Neural progenitor cell (in vitro differentiated cells): ENCODE measurements at places on chromosomes 5 and 9. TPM values are rescaled to one million over a fixed set of nuclear protein-coding genes. Genes with fewer than 3 reads are reported as not detected.

- DNase-seq = no peak
- no peak overlapping the region for H3K27ac ChIP-seq
- H3K4me1 ChIP-seq = peaks cover 17% of the 10 kb centered on the region
- H3K4me3 ChIP-seq = no peak overlapping the region
Observed at GRCh38 chr5:82356808-82357671, 78.9 kb upstream of the RPS23 start.

DNA sequence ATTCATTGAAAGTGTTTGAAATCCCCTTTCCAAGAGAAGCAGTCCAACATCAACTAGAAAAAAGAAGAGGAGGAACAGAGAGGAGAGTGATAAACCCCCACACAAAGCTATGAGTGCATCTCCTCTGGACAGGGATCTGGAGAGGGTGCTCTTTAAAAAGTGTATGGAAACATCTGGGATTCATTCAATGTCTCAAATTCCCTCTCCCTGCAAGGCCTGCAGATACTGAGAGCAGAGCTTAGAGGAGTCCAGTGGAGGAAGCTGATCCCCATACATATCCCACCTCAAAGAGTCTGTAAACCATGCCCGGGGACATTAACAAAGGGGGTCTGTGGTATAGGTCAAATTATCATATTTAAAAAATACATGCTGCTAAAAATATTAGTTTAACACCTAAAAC lies 2.2 kb downstream of the SPOCK1 start:
- no peak overlapping the region for H3K4me3 ChIP-seq
- peaks cover 44% of the 10 kb centered on the region for H3K27me3 ChIP-seq
- H3K4me1 ChIP-seq = peaks cover 10% of the 10 kb centered on the region

GRCh38 chr5:52024359-52024758 lies 641.1 kb downstream of the ISL1 start:
- H3K36me3 ChIP-seq = no peaks in the 10 kb centered on the region
- H3K27ac ChIP-seq = no peak overlapping the region
- H3K27me3 ChIP-seq = no peaks in the 10 kb centered on the region
- H3K4me1 ChIP-seq = no peaks in the 10 kb centered on the region
- DNase-seq = no peak

DNA sequence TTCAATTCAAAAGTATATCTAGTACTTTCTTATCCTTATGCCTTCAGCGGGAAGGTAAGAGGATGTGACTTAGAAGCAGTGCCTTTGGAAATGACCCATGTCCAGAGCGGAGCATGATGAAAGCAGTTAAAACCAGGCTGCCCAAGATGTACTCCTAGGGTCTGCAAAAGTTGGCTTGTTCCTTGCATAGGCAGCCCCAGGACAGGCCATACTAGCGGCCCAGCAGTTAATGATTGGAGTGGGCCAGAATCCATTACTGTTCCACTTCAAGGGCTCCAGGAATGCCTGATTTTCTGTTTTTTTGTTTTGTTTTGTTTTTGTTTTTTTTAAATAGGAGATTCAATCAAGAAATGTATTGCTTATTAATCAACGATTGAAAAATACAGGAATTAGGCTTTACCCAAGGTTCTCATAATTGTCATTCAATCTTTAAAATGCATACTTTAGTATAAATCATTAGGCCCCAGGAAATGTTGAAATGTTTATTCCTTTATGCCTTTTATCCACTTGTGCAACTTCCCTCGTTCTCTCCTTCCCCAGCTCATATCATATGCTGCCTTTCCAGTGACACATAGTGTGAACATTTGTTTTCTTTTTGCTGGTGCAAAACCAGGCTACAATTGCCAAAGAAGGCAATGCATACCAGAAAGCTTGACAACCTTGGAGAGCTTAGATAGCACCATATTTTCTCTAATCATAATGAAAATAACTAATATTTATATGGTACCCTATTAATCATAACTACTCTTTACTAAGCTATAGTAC lies 190.8 kb downstream of the ARHGEF28 start:
- DNase-seq = no peak
- H3K4me3 ChIP-seq = no peak overlapping the region
- H3K27ac ChIP-seq = no peak overlapping the region
- peaks cover 4% of the 10 kb centered on the region for H3K4me1 ChIP-seq

- no peak overlapping the region for H3K27ac ChIP-seq
- H3K4me3 ChIP-seq = no peak overlapping the region
- DNase-seq = peak; percentile 11
- H3K4me1 ChIP-seq = no peaks in the 10 kb centered on the region
- no peaks in the 10 kb centered on the region for H3K36me3 ChIP-seq
Observed at GRCh38 chr9:108444400-108445358, 411.1 kb downstream of the ACTL7B start.

- H3K27me3 ChIP-seq = no peaks in the 10 kb centered on the region
- no peak for DNase-seq
- no peak overlapping the region for H3K27ac ChIP-seq
- no peaks in the 10 kb centered on the region for H3K36me3 ChIP-seq
- H3K4me3 ChIP-seq = no peak overlapping the region
Observed at GRCh38 chr5:135604056-135604455, 25.3 kb upstream of the CXCL14 start.

- H3K27ac ChIP-seq = no peak overlapping the region
- no peaks in the 10 kb centered on the region for H3K27me3 ChIP-seq
- no peaks in the 10 kb centered on the region for H3K4me1 ChIP-seq
- H3K4me3 ChIP-seq = no peak overlapping the region
Observed at GRCh38 chr5:32317041-32317440, 4.3 kb upstream of the MTMR12 start.

DNA sequence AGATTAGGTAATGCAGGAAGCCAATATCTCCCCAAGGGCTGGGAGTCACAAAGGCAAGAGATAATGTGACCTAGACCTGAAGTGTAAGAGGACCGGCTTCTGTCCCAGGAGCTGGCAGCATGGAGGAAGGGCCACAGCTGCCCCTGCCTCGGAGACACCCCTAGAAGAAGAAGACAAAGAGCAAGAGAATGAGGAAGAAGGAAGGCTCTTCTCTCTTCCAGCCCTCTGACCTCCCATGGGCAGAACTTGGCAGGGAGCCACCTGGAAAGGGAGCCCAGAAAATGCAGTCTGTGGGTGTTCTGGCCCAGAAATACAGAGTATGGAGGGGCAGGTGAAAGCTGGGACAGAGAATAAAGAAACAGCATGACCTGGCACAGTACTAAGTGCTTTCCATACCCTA lies 151.0 kb downstream of the C5orf15 start:
- peaks cover 8% of the 10 kb centered on the region for H3K4me1 ChIP-seq
- no peaks in the 10 kb centered on the region for H3K27me3 ChIP-seq
- DNase-seq = no peak
- no peaks in the 10 kb centered on the region for H3K36me3 ChIP-seq
- no peak overlapping the region for H3K27ac ChIP-seq

- DNase-seq = no peak
- no peaks in the 10 kb centered on the region for H3K36me3 ChIP-seq
- no peaks in the 10 kb centered on the region for H3K27me3 ChIP-seq
- H3K4me1 ChIP-seq = no peaks in the 10 kb centered on the region
Observed at GRCh38 chr5:11640158-11640873, 263.9 kb downstream of the CTNND2 start.

DNA sequence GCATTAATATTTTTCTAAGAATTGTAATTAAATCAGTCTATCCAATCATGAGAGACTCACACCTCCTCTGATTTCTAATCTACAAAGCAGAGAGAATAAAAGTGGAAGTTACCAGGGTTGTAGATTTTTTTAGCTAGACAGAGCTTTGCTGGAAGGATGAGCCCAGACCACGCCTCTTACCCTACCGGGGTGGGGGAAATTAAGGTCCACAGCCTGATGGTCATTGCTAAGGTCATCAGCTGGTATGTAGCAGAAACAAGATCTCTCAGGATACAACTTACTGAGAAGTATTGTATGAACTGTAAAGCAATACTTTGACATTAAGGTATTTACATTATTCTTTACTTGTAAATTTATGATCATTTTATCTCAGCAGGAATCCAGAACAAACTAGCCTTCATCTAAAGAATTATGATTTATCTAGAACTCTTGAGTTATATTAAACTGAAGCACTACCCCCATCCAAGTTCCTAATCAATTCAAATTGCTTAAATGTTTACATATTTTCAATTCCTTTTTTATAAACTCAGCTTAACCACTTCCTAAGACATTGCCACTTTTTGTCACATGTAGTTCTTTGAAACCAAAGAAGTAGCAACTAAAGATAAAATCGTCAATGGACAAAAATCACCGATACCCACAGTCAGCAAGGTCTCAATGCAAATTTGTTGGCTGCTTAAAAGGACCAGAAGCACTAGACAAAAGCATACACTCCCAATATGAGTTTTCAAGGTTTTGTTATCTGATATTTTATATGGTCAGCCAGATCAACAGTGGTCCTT lies 225.8 kb upstream of the DAPK1 start:
- DNase-seq = no peak
- H3K4me3 ChIP-seq = no peak overlapping the region
- H3K4me1 ChIP-seq = peaks cover 16% of the 10 kb centered on the region
- no peaks in the 10 kb centered on the region for H3K27me3 ChIP-seq

DNA sequence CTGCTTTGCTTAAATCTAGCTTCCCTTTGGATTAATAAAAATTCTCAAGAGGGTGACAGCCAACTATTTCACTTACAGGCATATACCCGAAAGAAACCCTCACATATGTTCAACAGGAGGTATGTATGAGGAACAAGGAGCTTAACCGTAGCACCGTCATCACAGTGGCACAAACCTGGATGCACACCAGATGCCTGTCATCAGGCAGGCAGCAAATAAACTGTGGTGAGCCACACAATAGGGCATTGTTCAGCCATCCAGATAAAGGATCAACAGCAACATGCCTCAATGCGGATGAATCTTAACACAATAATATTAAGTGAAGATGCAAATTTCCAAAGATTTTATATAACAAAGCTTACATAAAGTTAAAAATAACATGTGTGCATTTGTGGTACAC lies 5.5 kb upstream of the TNFSF15 start:
- no peaks in the 10 kb centered on the region for H3K36me3 ChIP-seq
- H3K4me3 ChIP-seq = no peak overlapping the region
- no peaks in the 10 kb centered on the region for H3K27me3 ChIP-seq
- no peaks in the 10 kb centered on the region for H3K4me1 ChIP-seq
- DNase-seq = no peak

DNA sequence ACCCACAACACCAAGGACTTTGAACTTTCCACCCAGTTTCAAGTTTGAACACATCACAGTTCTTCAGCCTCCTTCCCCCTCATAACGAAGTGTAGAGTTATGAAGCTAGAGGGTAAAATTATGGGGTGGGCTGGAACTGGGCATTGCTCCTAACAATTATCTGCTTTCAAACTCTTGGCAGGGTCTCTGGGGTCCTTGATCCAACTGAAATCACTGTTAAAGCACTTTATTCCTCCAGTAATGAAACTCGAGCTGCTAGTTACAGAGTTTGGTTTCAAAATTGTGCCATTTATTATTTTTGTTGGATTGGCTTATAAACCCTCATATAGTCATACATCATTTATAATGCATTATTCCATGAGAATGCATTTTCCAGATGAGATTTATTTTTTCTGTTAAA lies 158.5 kb downstream of the RGS3 start:
- no peak overlapping the region for H3K4me3 ChIP-seq
- peaks cover 34% of the 10 kb centered on the region for H3K4me1 ChIP-seq
- H3K27me3 ChIP-seq = no peaks in the 10 kb centered on the region
- DNase-seq = no peak

- no peaks in the 10 kb centered on the region for H3K4me1 ChIP-seq
- H3K4me3 ChIP-seq = no peak overlapping the region
- no peak for DNase-seq
- H3K27me3 ChIP-seq = no peaks in the 10 kb centered on the region
- no peak overlapping the region for H3K27ac ChIP-seq
- no peaks in the 10 kb centered on the region for H3K36me3 ChIP-seq
Observed at GRCh38 chr9:93301291-93301811, 117.4 kb downstream of the WNK2 start.

DNA sequence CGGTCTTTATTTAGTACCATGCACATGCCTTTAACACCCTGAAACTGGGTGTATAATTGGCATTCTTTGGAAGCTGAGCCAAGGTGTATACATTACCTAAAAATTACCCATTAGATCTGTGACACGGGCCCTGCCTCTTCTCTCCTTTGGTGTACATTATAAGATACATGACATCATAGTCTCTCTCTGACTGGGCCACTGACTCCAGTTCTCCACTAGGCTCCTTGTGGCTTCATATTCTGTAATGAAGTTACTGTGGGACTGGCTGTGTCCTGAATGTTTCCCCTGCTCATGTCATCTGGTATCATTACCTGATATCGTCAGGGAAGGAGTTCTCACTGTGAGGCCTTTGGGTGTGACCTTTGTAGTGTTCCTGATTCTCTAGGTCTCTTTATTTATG lies 65.5 kb downstream of the NREP start:
- no peaks in the 10 kb centered on the region for H3K36me3 ChIP-seq
- DNase-seq = no peak
- H3K4me1 ChIP-seq = no peaks in the 10 kb centered on the region
- no peak overlapping the region for H3K4me3 ChIP-seq
- H3K27me3 ChIP-seq = no peaks in the 10 kb centered on the region
- H3K27ac ChIP-seq = no peak overlapping the region

- no peaks in the 10 kb centered on the region for H3K36me3 ChIP-seq
- no peak for DNase-seq
- peaks cover 10% of the 10 kb centered on the region for H3K4me1 ChIP-seq
- H3K4me3 ChIP-seq = peak overlapping the region; percentile 23
- no peaks in the 10 kb centered on the region for H3K27me3 ChIP-seq
Observed at GRCh38 chr9:36575411-36575882, 2.8 kb downstream of the MELK start.

DNA sequence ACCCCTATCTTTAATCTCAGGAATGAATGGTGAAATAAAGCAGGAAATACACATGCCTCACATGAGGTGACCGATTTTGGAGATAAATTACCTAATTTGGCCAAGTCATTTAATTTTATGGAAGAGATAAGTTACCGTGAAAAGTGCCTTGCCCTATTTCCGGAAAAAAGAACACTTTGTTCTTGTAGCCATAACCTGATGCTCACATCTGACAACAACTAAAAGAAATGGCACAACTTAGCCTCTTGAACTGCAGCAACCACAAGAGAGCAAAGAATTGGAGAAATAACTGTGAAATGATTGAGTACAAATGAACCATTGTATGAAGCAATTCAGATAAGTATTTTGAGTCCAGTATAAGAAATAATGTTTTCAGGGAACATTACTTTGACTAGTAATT lies 628.1 kb upstream of the TYRP1 start:
- no peak for DNase-seq
- no peak overlapping the region for H3K27ac ChIP-seq
- no peaks in the 10 kb centered on the region for H3K4me1 ChIP-seq
- no peak overlapping the region for H3K4me3 ChIP-seq
- no peaks in the 10 kb centered on the region for H3K27me3 ChIP-seq
- no peaks in the 10 kb centered on the region for H3K36me3 ChIP-seq

PAEP gene
- total RNA-seq = not detected in 2 replicates

INSL6 gene
- total RNA-seq = not detected in 2 replicates

TSSK1B gene
- total RNA-seq = not detected in 2 replicates

LCN9 gene
- total RNA-seq = 2.4 and 6.6 TPM in 2 replicates

SARDH gene
- 3.9 and 9.2 TPM in 2 replicates for total RNA-seq
